ENCODE measurements at places on chromosomes 4 and X. TPM values are rescaled to one million over a fixed set of nuclear protein-coding genes. Genes with fewer than 3 reads are reported as not detected.

GRCh38 chr4:21778702-21779101, 169.9 kb downstream of the KCNIP4 start:
- DNase-seq, result no peak

GRCh38 chr4:10093801-10094552, 22.6 kb downstream of the WDR1 start:
- no peak for DNase-seq

GRCh38 chrX:14027036-14027435, 2.7 kb downstream of the GEMIN8 start:
- DNase-seq, result peak; percentile 46

GRCh38 chr4:36244257-36245082, at the start of gene ARAP2:
Gene ARAP2 (minus strand): TSS chr4:36244514. CDS start chr4:36229486, 15,028 bp downstream.
- DNase-seq, result peak; percentile 78

GRCh38 chr4:5638976-5639375, 69.4 kb downstream of the EVC2 start:
- no peak for DNase-seq

- DNase-seq, result no peak
Observed at GRCh38 chr4:98784947-98785706, 126.7 kb upstream of the TSPAN5 start.

GRCh38 chrX:148536961-148537360, 36.5 kb downstream of the AFF2 start:
- DNase-seq, result no peak

DNA sequence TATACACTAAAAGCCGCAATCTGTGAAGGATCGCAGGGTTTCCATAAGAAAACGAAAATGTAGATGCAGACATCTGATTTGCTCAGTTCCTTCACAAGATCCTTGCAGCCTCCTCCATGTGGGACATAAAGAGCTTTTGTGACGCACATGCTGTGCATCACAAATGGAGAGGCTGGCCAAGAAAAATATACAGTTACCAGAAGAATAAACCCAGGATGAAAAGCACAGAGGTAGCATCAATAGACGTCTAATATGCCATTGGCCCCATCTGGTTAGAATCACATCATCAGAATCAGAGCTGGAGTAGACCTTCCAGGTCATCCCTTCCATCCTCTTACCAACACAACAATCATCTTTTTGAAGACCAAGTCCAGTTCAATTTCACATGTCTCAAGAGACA, 517.4 kb downstream of the RAB28 start:
- no peak for DNase-seq

GRCh38 chrX:76439188-76439587, 11.7 kb downstream of the MAGEE1 start:
- no peak for DNase-seq

DNA sequence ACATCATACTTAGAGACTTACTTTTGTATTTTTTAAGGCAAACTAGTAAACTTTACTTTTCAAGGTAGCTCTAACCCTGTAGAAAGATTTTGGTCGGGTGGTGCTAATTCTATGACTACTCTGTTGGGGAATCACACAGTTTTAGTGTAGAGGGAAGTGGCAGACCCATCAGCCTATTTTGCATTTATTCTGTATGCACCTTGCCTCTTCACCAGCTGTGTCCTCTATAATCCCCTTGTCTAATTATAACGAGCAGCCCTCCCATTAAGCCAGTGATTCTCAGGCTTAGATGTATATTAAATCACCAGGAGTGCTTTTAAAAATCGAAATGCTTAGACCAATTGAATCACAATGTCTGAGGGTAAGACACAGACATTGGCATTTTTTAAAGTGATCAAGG, 78.1 kb downstream of the GALNT7 start:
- DNase-seq, result no peak

DNA sequence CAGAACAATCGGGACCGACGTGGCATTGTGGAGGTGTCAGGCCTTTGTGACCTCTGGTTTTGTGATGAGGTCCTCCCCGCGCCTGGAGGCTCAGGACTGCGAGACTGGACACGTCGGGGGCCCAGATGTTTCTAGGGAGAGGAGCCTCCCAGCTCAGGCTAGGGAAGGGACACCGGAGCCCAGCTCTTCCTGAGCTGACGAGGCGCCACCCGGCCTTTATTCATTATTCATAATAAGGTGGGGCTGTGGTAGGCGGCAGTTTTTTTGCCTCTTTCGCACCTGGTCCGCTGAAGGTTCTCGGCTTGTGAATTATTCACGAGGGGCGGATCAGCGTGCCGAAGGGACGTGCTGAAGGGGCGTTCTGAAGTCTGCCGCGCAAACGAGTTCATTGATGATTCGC, 2.3 kb upstream of the UBA1 start:
- DNase-seq, result no peak

DNA sequence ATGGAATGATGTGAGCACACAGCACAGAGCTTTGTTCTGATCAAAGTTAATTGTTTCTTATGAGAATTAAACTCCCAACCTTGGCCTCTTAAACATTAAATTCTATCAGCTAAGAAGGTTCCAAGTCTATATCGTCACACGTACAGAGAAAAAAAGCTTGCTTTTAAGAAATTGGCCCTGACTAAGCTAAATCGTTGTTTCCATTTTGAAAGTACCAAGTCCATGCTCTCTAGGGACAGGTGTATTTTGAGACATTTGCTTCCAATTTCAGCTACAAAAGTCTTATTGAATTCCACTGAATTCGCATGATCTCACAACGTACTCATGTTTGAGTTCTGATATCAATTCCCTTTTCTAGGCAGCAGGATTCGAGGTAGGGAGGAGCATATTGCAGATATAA, 157.4 kb downstream of the SHROOM3 start:
- DNase-seq, result no peak

DNA sequence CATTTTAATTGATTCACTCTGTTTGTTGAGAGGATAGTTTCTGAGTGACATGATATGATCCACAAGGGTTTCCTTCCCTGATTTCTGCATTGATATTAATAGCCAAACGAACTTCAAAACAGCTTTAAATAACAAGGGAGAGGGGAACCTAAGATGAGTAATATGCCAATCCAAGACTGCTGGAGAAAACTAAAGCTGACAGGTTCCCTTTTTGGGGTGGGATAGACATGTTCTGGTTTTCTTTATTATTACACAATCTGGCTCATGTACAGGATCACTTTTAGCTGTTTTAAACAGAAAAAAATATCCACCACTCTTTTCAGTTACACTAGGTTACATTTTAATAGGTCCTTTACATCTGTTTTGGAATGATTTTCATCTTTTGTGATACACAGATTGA, 182.2 kb downstream of the AR start:
- DNase-seq, result no peak

The GAB1 gene
- 15.5 TPM for total RNA-seq

The N4BP2 gene
- total RNA-seq, result 77.5 TPM

The AR gene
- total RNA-seq, result 0.41 TPM

The PABPC1L2B gene
- total RNA-seq, result not detected

The CENPC gene
- 26.1 TPM for total RNA-seq

The ADH1A gene
- not detected for total RNA-seq

The PITX2 gene
- not detected for total RNA-seq

The RAB40AL gene
- total RNA-seq, result 0.82 TPM
